ENCODE measurements at places on chromosomes 6 and 20.

GRCh38 chr6:162671580-162672165 lies 55.9 kb downstream of the PRKN start:
- no peak for DNase-seq

DNA sequence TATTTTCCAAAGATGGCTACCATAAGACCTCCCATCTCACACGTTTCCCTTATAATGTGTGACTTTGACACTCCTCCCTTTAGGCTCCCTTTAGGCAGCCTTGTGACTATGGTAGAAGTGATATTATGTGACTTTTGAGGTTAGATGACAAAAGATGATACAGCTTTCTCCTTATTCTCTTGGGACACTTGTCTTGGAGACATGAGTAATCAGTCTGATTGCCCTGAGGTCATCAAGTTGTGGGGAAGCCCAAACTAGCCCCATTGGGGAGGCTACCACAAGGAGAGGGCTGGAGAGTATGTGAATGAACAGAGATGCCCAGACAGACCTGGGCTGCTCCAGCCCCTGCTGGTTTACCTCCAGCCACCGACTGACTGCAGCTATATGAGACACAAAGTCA lies 10.6 kb upstream of the DLK2 start:
- no peak for DNase-seq

DNA sequence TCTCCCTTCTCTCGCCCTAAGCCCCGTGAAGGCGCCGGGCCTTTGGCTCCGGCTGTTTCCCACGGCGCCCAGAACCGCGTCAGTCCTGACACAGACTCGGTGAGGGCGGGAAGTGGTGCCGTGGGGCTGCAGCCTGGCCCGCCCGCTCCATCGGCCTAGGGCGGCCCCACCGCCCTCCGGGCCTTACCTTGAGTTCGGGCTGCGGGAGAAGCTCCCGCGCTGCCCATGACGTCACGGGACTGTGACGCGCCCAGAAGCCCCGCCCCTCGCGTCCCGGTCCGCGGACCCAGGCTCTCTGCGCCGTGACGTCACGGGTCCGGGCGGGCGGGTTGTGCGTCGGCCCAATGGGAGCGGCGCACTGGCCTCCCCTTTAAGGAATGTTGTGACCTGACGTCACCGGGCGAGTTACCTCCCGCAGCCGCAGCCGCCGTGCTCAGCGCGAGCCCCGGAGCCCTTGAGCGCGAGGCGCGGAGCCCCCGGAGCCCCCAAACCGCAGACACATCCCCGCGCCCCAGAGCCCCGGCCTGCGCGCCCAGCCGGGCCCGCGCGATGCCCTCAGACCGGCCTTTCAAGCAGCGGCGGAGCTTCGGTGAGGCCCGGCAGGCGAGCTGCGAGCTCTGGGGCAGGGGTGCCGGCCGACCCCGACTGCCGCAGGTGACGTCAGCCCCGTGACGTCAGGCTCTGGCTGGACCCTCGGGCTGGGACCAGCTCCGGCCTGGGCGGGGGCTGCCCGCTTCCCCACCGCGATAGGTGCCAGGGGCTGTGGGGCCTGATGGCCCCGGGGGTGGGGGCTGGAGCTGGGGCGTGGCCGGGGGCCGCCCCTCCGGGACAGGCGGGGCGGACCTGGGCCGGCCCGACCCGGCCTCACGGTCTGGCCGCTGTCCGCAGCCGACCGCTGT lies at the start of gene MAP1LC3A:
Gene MAP1LC3A (plus strand): TSS at position 399 of the 899 bp plus-strand sequence. CDS start 151 bp downstream, at position 550.
- no peak for DNase-seq

- no peak for DNase-seq
Measured at GRCh38 chr6:34246563-34247391, 2.0 kb downstream of the SMIM29 start.

GRCh38 chr20:35339007-35339406 lies 46.8 kb upstream of the FAM83C start:
- DNase-seq: no peak

DNA sequence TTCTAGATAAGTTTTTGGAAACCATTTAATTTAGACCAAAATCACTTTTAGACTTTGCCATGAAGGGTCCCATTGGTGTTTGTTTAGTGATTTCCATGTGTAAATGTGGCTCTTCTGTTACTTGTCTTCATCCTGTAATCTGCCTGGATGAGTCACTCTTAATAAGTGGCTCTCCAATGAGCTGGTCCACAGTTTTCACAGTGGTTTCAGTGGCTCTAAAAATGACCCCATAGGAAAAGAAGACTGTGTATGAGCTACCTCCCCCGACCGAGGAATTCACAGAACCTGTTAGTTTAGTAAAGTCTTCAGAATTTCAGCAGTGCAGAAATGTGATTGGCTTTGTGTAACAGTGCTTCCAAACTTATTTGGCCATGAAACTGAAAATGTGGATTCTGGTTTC lies 492.0 kb upstream of the MARCKS start:
- no peak for DNase-seq

- no peak for DNase-seq
Measured at GRCh38 chr20:47011984-47012383, 117.3 kb downstream of the EYA2 start.

DNA sequence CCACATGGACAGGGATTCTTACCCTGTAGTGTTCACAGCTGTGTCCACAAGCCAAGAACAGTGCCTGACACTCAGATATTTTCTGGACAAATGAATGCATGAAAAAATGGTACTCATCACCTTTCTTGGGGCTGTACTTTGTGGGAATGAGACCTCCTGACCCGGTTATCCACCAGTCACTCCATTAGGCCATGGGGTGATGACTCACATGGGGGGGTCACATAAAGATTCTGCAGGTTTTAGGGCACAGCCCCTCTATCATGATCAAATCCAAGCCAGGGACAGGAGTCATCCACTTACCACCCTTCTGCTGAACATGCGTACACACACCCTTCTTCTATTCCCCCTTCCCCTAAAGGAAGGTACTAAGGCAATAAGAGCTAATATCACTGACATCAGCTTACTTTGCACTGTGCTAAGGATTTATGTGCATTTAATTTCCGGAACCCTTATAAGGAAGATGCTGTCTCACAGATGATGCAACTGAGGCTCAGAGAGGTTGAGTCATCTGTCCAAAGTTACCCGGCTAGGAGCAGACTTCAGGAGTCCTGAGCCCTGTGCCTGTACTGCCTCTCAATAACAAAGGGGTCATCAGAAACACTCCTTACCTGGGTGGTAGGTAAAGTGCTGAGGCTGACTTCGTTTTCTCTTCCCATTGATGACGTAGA lies 107.8 kb downstream of the NFATC2 start:
- DNase-seq: no peak

DNA sequence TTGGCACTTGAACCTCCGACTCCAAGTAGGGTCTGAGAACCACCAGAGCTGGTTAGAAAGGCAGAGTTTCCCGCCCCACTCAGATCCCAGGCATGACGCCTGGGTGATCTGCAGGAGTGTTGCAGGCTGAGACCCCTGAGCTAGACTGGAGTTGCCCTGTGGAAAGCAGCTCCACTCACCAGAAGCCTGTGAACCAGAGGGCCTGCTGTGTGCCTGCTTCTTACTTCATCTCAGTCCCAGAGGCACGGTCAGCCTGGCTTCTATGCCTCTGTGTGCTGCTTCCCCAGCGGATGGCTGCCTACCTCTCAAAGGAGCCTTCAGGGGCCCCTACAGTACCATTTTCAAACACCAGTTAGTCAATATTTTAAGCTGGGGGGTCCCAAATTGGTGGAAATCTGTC lies 15.6 kb upstream of the CCN6 start:
- DNase-seq: no peak

- DNase-seq: no peak
Measured at GRCh38 chr6:34205466-34205865, 31.2 kb upstream of the HMGA1 start.

GRCh38 chr20:14319704-14320103 lies 17.7 kb downstream of the FLRT3 start:
- DNase-seq: no peak

GRCh38 chr6:163617549-163617948 lies 203.0 kb downstream of the QKI start:
- DNase-seq: no peak

- DNase-seq: no peak
Measured at GRCh38 chr6:25669413-25669812, 17.4 kb downstream of the SCGN start.

DNA sequence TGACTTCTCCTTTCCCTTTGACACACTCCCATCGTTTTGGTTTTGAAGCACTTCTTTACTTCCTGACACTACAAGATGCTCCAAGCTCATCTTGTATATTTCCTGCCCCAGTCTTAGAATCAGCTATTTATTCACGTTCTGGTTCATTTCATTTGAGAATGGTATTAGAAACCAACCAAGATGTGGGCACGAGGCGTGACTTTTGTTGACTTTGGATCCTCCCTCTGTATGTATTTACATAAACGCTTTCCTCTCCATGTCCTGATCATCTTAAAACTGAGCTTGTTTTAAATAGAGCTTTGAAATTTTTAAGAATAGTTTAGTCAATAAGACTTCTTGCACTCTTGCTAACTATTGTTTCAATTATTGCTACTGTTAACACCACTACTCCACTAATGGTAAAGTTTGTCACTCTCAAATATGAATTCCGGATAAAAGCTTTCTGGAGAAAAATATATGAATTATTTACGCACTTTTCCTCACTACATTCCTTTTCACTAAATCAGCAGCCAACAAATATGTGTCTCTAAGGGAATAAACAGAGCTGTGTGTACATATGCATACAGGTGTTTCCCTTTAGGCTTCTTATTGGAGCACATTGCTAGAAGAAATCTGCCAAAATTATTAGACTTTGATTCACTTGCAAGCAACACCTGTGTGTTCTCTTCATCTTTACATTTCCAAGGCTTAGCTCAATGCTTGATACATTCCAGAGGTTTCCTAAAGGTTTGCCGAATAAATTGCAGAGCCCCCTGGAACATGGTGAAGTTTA lies 77.3 kb upstream of the TMEM244 start:
- DNase-seq: no peak

DNA sequence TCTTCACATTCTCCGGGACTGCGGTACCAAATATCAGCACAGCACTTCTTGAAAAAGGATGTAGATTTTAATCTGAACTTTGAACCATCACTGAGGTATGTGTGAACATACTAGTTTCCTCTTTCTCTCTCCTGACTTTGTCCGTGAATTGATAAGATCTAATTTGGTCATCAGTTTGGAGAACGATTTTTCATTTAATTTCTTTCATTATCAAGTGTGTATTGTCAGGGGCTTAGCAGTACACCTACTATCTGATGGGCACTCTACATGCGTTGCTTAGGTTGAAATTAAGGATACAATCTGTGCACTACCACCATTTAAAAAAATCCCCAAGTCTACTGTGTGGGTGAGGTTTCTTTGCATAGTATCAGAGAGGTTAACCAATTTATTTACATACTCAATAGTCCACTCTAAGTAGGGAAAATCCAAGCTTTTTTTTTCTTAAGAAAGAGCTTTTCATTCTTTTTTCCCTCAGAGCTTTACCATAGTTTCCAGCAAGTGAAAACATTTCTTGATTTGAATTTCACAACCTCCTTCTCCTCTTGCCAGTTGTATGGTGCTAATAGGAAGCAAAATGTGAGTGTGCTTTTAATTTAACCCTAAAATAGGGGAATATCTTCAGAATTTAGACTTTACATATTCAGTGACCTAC lies 105.4 kb upstream of the ESR1 start:
- no peak for DNase-seq

GRCh38 chr6:150129616-150130505 lies 13.0 kb upstream of the PPP1R14C start:
- no peak for DNase-seq

DNA sequence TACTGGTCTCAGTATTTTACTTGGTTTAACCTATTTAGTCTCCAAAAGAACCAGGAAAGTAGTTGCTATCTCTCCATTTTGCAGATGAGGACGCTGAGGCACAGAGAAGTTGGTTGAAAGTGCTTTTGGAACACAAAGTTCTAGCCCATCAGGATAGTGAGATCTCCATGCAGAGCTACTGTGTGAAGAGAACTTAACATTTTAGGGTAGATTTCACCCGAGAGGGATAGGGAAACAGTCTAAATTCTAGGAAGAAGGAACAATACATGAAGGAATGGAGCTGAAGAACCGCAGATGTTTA lies 65.1 kb downstream of the PHACTR2 start:
- DNase-seq: no peak

DNA sequence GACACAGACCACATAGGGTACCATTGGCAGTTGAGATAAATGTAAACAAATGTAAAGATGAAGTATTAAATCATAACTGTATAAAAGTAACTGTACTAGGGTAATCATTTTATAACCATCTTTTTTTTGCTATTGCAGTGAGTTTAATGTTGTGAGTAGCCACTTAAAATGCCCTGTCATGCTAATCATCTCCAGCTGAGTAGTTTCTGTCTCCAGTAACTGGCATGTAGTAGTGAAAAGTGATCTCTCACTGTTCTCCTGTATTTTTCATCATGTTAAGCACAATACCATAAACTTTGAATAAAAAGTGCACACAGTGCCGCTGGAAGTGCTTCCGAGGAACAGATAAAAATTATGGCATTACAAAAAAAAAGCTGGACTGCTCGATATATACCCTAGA lies 45.0 kb upstream of the OPRM1 start:
- DNase-seq: no peak

GRCh38 chr6:25579902-25580495 lies 72.0 kb upstream of the SCGN start:
- DNase-seq: peak; percentile 63

DNA sequence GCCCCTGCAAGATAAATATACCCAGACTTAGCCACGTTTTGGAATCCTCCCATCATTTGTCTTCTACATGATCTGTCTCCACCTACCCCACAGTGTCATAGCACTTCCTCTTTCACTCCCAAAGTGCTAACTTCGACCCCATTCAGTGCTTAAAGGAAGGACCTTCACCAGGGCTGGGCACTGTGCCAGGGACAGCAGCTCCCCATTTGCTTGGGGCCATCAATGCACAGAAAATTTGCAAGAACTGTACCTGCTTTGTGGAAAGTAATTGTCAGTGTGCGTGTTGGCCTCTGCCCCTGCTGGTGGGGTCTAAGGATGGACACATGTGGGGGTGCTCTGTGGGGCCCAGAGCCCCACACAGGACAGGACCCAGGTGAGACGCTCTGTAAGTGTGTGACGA lies 5.2 kb upstream of the BPIFA2 start:
- DNase-seq: no peak

GRCh38 chr6:2158596-2159271 lies 86.7 kb downstream of the GMDS start:
- no peak for DNase-seq

- no peak for DNase-seq
Measured at GRCh38 chr20:4401601-4402000, 320.1 kb upstream of the PRND start.

- DNase-seq: peak; percentile 58
Measured at GRCh38 chr20:1075616-1076015, 42.8 kb upstream of the PSMF1 start.

- no peak for DNase-seq
Measured at GRCh38 chr6:165663377-165663735, 315 bp upstream of the PDE10A start.
